ENCODE measurements at places on chromosomes 11 and 22. TPM values are rescaled to one million over a fixed set of nuclear protein-coding genes. Genes with fewer than 3 reads are reported as not detected.

DNA sequence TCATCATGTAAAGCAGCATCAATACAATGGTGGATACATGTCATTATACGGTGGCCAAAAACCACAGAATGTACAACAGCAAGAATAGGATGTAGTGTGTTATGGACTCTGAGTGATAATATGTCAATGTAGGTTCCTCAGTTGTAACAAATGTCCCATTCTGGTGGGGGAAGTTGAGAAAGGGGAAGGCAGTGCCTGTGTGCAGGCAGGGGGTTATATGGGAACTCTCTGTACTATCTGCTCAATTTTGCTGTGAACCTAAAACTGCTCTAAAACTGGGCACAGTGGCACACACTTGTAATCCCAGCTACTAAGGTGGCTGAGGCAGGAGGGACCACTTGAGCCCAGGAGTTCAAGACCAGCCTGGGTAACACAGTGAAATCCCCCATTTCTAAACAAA lies 5.9 kb downstream of the CHKA start:
- peaks cover 2% of the 10 kb centered on the region for H3K4me1 ChIP-seq
- no peak overlapping the region for H3K4me3 ChIP-seq
- DNase-seq, result no peak
- no peak overlapping the region for H3K27ac ChIP-seq

DNA sequence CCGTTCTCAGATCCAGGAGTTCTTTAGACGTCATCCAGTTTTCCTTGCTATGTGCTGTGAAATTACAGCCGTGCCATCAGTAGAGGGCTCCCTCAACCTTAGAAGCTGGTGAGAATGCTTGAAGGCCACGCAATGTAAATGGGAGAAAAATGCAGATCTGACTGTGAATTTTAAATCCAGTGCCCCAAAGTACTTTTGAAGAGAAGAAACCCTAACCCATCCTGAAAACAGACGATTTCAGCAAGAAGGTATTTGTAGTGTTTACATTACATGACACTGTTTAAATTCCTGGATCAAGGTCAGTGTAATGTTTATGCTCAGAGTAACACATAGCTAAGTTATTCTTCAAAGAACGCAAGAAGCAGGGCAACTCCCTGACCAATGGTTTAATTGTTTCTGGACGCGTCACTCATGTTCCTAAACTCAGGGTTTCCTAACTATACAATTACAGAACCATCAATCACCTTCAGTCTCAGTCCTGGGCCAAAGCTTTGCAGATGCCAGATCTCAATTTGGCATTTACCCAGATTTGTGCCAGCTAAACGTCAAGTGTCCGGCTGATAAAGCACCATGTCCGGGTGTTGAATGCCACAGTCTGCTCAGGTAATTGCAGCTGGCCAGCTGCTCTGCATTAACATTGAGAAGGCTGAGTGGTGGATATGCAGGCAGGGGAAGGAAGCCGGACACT lies 38.2 kb downstream of the ADAMTS8 start:
- no peak for DNase-seq
- H3K27me3 ChIP-seq, result no peaks in the 10 kb centered on the region
- no peaks in the 10 kb centered on the region for H3K36me3 ChIP-seq
- H3K4me3 ChIP-seq, result no peak overlapping the region

DNA sequence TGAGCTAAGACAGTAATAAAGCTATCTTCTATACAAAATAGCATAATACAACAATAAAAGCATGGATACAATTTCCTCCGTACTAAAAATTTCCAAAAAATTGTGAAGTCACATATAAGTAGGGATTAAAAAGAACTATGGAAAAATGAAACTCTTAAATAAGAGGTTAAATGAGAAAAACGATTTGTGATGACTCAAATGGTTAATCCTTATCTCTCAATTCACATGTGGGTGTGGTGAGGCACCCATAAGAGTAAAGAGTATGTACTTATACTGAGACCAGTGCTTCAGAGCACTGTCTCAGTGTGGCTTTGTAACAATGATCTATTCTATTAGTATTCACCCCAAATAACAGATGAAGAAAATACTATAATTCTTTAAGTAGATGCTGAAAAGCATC lies 25.0 kb upstream of the CCDC34 start:
- DNase-seq, result no peak
- H3K27me3 ChIP-seq, result no peaks in the 10 kb centered on the region
- H3K27ac ChIP-seq, result no peak overlapping the region
- H3K4me3 ChIP-seq, result no peak overlapping the region
- no peaks in the 10 kb centered on the region for H3K4me1 ChIP-seq
- H3K36me3 ChIP-seq, result no peaks in the 10 kb centered on the region

DNA sequence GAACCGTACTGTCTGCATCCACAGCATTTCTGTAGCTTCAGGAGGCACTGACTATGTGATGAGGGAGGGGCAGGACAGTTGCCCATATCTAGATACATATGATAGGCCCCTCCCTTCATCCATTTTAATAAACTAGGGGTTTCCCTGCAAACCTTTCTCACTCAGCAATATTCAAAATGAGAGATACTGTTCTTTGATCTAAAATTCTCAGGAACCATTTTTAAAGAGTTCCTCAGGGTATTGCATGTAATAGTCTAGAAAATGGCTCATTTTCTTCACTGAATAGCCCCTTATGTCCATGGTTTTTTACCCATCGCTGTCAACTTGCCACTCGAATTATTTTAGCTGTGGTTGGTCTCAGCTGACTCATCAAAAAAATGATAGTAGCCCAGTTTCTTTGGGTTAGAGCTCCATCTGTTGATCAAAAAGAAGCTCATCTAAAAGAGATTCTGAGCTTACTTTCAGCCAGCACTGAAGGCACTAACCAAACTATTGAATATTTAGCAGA lies 37.0 kb upstream of the DNAJB7 start:
- H3K27ac ChIP-seq, result no peak overlapping the region
- H3K27me3 ChIP-seq, result no peaks in the 10 kb centered on the region
- peak; percentile 41 for DNase-seq
- peaks cover 4% of the 10 kb centered on the region for H3K4me1 ChIP-seq
- no peaks in the 10 kb centered on the region for H3K36me3 ChIP-seq

DNA sequence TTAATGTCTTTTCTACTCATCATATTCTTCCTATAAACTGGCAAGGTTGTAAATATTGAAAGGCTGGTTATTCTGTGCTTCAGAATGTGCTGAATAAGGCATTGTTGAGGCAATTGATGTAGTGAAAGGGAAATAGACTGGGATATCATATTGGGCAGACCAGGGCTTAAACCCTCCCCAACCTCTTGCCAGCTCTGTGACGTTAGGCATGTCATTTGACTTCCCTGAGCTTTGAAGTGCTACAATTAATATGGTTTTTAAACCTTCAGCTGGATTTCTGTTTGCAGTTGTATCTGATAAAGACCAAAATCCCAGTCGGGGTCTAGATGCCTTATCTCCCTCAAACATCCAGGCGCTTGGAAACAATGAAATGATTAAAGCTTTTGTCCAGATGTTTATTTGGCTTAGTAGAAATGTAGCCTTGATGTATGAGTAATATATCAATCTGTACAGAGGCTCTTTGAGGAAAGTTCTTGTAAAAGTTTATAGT lies 208.1 kb downstream of the DBX1 start:
- H3K36me3 ChIP-seq, result no peaks in the 10 kb centered on the region
- no peak overlapping the region for H3K27ac ChIP-seq
- H3K4me1 ChIP-seq, result peaks cover 5% of the 10 kb centered on the region

DNA sequence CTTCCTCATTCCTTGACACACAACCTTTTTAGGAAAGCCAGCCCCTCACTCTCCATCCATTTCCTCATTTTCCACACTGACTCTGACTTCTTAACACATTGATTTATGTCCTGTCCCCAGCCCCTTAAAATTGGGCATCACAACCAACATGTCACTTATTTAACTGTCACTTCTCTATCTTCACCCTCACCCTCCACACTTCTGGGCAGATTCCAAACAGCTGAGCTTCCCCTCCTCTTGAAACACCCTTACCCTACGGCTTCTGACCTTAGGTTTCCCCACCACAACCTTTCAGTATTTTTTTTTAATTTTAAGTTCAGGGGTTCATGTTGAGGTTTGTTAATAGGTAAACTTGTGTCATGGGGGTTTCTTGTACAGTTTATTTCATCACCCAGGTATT lies 696.3 kb downstream of the DLG2 start:
- no peaks in the 10 kb centered on the region for H3K27me3 ChIP-seq
- no peak overlapping the region for H3K27ac ChIP-seq
- no peak for DNase-seq
- no peaks in the 10 kb centered on the region for H3K4me1 ChIP-seq
- no peaks in the 10 kb centered on the region for H3K36me3 ChIP-seq
- no peak overlapping the region for H3K4me3 ChIP-seq

- H3K27ac ChIP-seq, result no peak overlapping the region
- DNase-seq, result no peak
- H3K27me3 ChIP-seq, result no peaks in the 10 kb centered on the region
- H3K4me1 ChIP-seq, result peaks cover 66% of the 10 kb centered on the region
Observed at GRCh38 chr22:40529821-40530220, 106.7 kb downstream of the MRTFA start.

- H3K4me1 ChIP-seq, result no peaks in the 10 kb centered on the region
- H3K4me3 ChIP-seq, result no peak overlapping the region
- no peaks in the 10 kb centered on the region for H3K27me3 ChIP-seq
- H3K27ac ChIP-seq, result no peak overlapping the region
Observed at GRCh38 chr22:39690881-39691605, 120.5 kb downstream of the CACNA1I start.

DNA sequence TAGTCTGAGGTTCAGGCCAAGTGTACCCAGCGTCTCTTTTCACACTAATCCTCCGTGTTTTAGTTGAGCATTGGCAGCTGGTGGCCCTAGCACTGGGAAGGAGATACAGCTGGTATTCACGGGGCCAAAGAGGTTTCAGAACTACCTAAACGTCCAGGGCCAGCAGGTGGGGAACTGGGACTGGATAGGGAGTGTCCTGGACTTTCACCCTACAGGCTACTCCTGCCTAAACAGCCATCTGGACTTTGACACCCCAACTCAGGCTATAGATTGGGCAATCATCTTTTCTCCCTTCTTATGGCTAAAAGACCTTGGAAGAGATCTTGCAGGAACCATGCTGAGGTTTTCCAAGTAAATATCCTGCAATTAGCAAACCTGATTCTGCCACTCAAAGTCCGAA lies 2.8 kb downstream of the SPON1 start:
- DNase-seq, result no peak
- peaks cover 26% of the 10 kb centered on the region for H3K4me1 ChIP-seq
- peaks cover 27% of the 10 kb centered on the region for H3K27me3 ChIP-seq
- H3K4me3 ChIP-seq, result no peak overlapping the region
- no peak overlapping the region for H3K27ac ChIP-seq

DNA sequence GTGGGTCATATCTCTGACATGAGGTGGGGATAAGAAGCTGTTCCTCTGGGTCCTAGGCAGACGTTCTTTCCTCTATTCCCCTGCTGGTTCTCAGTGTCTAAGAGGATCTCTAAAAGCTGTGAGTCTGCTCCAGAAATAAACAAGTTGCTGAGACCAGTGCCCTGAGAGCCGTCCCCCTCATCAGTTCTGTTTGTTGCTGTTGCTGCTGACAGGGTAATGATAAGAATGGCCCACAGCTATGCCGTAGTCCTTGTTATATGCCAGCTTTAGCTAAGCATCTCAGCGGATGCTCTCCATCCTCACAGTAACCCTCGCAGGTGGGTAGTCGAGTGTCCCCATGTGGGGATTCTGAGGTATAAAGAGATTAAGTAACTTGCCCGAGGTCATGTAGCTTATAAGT lies 23.5 kb upstream of the ST14 start:
- no peak overlapping the region for H3K27ac ChIP-seq
- H3K4me3 ChIP-seq, result no peak overlapping the region
- DNase-seq, result no peak
- no peaks in the 10 kb centered on the region for H3K4me1 ChIP-seq

- no peak for DNase-seq
- no peaks in the 10 kb centered on the region for H3K4me1 ChIP-seq
- no peaks in the 10 kb centered on the region for H3K36me3 ChIP-seq
- no peak overlapping the region for H3K27ac ChIP-seq
- H3K27me3 ChIP-seq, result no peaks in the 10 kb centered on the region
Observed at GRCh38 chr11:33613404-33613803, 87.2 kb downstream of the C11orf91 start.

- H3K27ac ChIP-seq, result no peak overlapping the region
- H3K27me3 ChIP-seq, result no peaks in the 10 kb centered on the region
- no peak overlapping the region for H3K4me3 ChIP-seq
- no peaks in the 10 kb centered on the region for H3K4me1 ChIP-seq
Observed at GRCh38 chr11:46896719-46897406, 21.5 kb downstream of the LRP4 start.

DNA sequence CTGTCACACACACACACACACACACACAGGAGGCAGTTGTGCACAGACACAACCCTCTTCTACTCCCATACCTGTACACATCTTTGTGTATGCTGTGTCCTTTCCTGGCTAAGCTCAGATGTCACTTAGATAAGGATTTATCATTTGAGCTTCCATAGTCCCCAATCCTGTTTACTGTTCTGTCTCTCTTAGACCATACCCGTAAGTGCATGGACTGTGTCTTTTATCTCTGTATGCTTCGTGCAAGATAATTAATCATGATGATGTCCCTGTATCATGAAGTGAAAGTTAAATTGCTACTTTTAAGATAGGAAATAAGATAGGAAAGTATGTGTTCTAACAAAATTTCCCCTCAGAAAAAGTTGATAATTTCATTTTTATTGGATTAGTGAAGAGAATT lies 30.3 kb downstream of the PRMT3 start:
- no peaks in the 10 kb centered on the region for H3K27me3 ChIP-seq
- peaks cover 10% of the 10 kb centered on the region for H3K36me3 ChIP-seq
- H3K27ac ChIP-seq, result no peak overlapping the region
- H3K4me3 ChIP-seq, result no peak overlapping the region

- H3K27me3 ChIP-seq, result no peaks in the 10 kb centered on the region
- no peaks in the 10 kb centered on the region for H3K4me1 ChIP-seq
- no peak overlapping the region for H3K4me3 ChIP-seq
- H3K36me3 ChIP-seq, result peaks cover 43% of the 10 kb centered on the region
- no peak overlapping the region for H3K27ac ChIP-seq
- DNase-seq, result no peak
Observed at GRCh38 chr11:68584991-68585524, 99.3 kb upstream of the GAL start.

GRCh38 chr11:68092411-68092810 lies 28.8 kb downstream of the CHKA start:
- H3K27me3 ChIP-seq, result no peaks in the 10 kb centered on the region
- no peak for DNase-seq
- no peaks in the 10 kb centered on the region for H3K36me3 ChIP-seq
- no peak overlapping the region for H3K27ac ChIP-seq
- H3K4me3 ChIP-seq, result no peak overlapping the region

The TBX10 gene
- total RNA-seq, result not detected

The PHOX2A gene
- total RNA-seq, result not detected

The TEX12 gene
- not detected for total RNA-seq

The TRIM49 gene
- total RNA-seq, result not detected

The MMP8 gene
- total RNA-seq, result not detected

The TXN2 gene
- total RNA-seq, result 34.5 TPM

The KRTAP5-11 gene
- not detected for total RNA-seq

The OR2D2 gene
- total RNA-seq, result not detected

The SCARF2 gene
- 2.6 TPM for total RNA-seq

The HBD gene
- not detected for total RNA-seq

The OR6X1 gene
- not detected for total RNA-seq

The SERPINH1 gene
- 16.2 TPM for total RNA-seq

Data from CD4-positive, alpha-beta memory T cell (primary cell).